ENCODE measurements at places on chromosomes 2 and 18.

- no peaks in the 10 kb centered on the region for H3K36me3 ChIP-seq
- DNase-seq, result no peak
- no peak overlapping the region for H3K27ac ChIP-seq
- H3K4me1 ChIP-seq, result peaks cover 15% of the 10 kb centered on the region
- no peak overlapping the region for H3K4me3 ChIP-seq
Observed at GRCh38 chr18:48536516-48536915, 2.3 kb upstream of the CTIF start.

- H3K36me3 ChIP-seq, result no peaks in the 10 kb centered on the region
- no peak overlapping the region for H3K27ac ChIP-seq
- DNase-seq, result no peak
- H3K27me3 ChIP-seq, result no peaks in the 10 kb centered on the region
- no peaks in the 10 kb centered on the region for H3K4me1 ChIP-seq
- H3K4me3 ChIP-seq, result no peak overlapping the region
Observed at GRCh38 chr2:133773854-133774653, 205.8 kb upstream of the NCKAP5 start.

- H3K4me1 ChIP-seq, result no peaks in the 10 kb centered on the region
- H3K27ac ChIP-seq, result no peak overlapping the region
- peaks cover 5% of the 10 kb centered on the region for H3K27me3 ChIP-seq
- H3K36me3 ChIP-seq, result no peaks in the 10 kb centered on the region
Observed at GRCh38 chr2:226581004-226581403, 218.6 kb downstream of the IRS1 start.

- DNase-seq, result no peak
- H3K27me3 ChIP-seq, result peaks cover 11% of the 10 kb centered on the region
- no peaks in the 10 kb centered on the region for H3K4me1 ChIP-seq
- no peak overlapping the region for H3K4me3 ChIP-seq
Observed at GRCh38 chr2:234608946-234609345, 112.1 kb upstream of the ARL4C start.

- H3K27me3 ChIP-seq, result peaks cover 21% of the 10 kb centered on the region
- H3K36me3 ChIP-seq, result no peaks in the 10 kb centered on the region
- no peak for DNase-seq
- H3K27ac ChIP-seq, result no peak overlapping the region
- peaks cover 10% of the 10 kb centered on the region for H3K4me1 ChIP-seq
Observed at GRCh38 chr18:10487154-10487553, 32.7 kb downstream of the APCDD1 start.

DNA sequence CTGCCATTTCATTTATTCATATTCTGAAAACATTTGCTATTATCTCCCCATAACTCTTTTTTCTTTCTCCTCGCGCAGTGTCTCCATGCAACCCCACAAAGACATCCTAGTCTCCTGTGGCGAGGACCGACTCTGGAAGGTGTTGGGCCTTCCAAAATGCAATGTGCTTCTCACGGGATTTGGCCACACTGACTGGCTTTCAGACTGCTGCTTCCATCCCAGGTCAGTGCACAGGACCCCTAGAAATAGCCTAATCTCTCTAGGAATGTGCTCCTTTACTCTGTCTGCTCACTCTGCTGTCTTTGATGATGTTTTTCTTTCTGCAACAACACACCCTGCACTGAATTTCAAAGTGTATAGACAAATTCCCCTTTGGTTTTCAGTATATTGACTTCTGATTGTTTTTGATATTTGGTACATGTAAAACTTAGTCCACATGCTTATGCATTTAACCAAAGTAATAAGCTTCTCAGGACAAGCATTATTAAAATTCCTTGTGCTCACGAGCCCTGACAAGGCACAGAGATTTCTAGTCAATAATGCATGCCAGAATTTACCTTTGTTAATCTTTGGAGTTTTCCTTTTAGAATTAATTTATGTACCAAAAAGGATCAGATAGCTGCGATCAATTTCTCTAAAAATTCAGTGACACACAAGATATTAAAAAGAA is 548.3 kb upstream of the VWC2L start:
- no peaks in the 10 kb centered on the region for H3K4me1 ChIP-seq
- H3K36me3 ChIP-seq, result no peaks in the 10 kb centered on the region
- no peaks in the 10 kb centered on the region for H3K27me3 ChIP-seq
- DNase-seq, result no peak

GRCh38 chr2:9558948-9559381 is 3.3 kb upstream of the ADAM17 start:
- H3K27me3 ChIP-seq, result no peaks in the 10 kb centered on the region
- H3K27ac ChIP-seq, result no peak overlapping the region
- H3K4me3 ChIP-seq, result no peak overlapping the region
- H3K36me3 ChIP-seq, result peaks cover 15% of the 10 kb centered on the region
- no peak for DNase-seq

DNA sequence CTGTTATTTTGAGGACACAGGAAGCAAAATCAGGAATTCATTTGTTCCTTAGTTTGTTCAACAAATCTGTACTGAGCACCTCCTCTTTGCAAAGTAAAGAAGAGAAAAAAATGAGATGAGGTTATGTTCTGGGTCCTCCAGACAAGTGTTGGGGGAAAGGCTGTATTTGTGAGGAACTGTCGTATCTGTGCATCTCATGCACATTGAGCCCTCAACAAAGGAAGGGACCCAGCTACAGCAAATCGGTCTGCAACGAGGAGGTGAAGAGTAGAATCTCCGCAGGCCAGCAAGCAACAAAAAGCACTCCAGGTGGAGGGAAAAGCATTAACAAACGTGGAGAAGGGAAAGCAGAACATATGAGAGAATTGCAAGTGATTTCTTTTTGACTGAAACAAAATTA is 143.0 kb upstream of the CYP1B1 start:
- peaks cover 15% of the 10 kb centered on the region for H3K4me1 ChIP-seq
- DNase-seq, result no peak
- no peak overlapping the region for H3K27ac ChIP-seq
- no peaks in the 10 kb centered on the region for H3K36me3 ChIP-seq
- peaks cover 16% of the 10 kb centered on the region for H3K27me3 ChIP-seq

DNA sequence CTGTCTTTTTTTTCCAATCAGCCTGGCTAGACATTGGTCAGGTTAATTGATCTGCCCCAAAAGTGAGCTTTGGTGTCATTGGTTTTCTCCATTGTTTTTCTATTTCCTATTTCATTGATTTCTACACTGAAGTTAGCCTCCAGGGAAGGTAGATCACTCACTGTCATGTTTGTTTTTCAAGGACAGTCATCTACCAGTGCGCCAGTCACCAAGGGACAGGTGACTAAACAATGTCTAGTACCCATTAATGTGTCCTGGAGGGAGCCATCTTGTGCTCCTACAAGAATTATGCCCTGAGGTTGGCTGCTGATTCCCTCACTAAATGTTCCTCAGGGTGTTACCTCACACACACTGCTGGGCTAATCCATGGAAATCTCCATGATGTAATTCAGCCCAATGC is 17.6 kb upstream of the USP40 start:
- no peak overlapping the region for H3K4me3 ChIP-seq
- no peaks in the 10 kb centered on the region for H3K36me3 ChIP-seq
- H3K27ac ChIP-seq, result no peak overlapping the region
- no peaks in the 10 kb centered on the region for H3K4me1 ChIP-seq

- H3K36me3 ChIP-seq, result no peaks in the 10 kb centered on the region
- H3K27me3 ChIP-seq, result peaks cover 43% of the 10 kb centered on the region
- no peak for DNase-seq
Observed at GRCh38 chr2:88868861-88869260, 177.4 kb downstream of the RPIA start.

DNA sequence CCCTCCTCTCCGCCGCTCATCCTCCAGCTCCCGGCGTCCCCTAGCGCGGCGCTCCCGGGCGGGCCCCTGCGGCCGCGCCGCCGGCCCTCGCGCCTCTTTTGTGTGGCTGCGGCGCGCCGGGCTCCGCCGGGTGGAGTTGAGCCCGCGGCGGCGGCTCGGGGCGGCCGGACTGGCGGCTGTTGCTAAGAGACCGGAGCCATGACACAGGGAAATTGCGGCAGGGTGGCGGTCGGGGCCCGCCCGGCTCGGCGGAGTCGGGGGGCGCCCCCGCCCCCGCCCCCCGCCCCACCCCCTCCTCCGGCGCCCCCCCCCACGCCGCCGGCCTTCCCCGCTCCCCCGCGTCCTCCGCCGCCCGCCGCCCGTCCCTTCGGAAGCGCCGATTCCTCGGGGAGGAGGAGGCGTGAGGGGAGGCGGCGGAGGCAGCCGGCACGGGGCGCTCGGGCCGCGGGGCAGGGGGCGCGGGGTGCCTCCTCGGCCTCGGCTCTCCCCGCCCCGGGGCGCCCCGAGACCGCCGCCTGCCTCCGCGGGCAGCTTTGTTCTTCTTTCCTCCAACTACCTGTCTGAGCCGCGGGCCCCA is at the start of gene TMEM200C:
TMEM200C (minus strand) TSS at position 224 of the 577 bp plus-strand sequence. CDS start 3,459 bp downstream, outside the sequence.
- peaks cover 4% of the 10 kb centered on the region for H3K4me1 ChIP-seq
- H3K4me3 ChIP-seq, result no peak within 1 kb of the TSS
- no peaks in the 10 kb centered on the region for H3K36me3 ChIP-seq
- no peak within 1 kb of the TSS for H3K27ac ChIP-seq

- no peaks in the 10 kb centered on the region for H3K27me3 ChIP-seq
- H3K4me3 ChIP-seq, result no peak overlapping the region
- H3K36me3 ChIP-seq, result no peaks in the 10 kb centered on the region
- H3K4me1 ChIP-seq, result no peaks in the 10 kb centered on the region
Observed at GRCh38 chr2:179703702-179704101, 157.7 kb downstream of the ZNF385B start.

DNA sequence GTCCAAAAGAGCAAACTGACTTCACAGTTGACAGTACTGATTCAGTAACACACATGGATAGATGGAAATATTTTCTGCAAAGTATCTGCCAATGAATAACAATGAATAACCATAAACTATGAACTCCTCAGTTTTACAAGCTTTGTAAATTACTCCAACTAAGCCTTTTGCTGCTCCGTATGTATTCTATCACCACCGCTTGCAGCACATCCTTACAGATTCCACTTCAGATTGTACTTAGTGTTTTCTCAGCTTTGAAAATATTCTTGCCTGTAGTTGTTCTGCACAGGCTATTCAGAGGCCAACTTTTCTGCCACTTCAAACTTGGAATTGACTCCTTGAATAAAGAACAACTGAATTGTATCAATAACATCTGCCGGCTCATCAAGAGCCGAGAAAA is 36.2 kb downstream of the TLK1 start:
- H3K4me1 ChIP-seq, result no peaks in the 10 kb centered on the region
- H3K27me3 ChIP-seq, result no peaks in the 10 kb centered on the region

DNA sequence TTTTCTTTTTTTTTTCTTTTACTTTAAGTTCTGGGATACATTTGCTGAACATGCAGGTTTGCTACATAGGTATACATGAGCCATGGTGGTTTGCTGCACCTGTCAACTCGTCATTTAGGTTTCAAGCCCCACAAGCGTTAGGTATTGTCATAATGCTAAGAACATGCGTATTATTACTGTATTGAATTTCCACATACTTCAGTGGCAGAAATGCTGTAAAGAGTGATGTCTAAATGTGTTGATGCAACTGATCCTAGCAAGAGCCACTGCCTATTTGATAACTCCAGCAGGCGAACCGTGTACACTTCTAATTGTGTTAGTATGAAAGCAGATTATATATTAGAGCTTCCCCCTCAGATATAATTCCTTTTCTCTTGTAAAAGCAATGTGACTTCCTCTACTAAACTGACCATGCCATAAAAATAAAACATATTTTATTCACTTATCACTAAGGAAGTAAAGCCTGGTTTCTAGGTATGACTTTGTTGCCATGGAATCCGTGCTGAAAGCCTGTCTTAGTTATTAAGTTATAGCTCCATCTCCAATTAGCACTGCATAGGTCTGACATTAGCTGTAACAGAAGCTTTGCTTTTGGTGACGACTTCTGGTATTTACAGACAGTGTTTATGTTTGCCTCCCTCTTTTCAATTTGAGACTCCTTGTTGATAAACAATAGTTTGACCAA is 280.0 kb downstream of the GALR1 start:
- no peak for DNase-seq
- H3K27me3 ChIP-seq, result no peaks in the 10 kb centered on the region
- no peak overlapping the region for H3K4me3 ChIP-seq
- no peaks in the 10 kb centered on the region for H3K36me3 ChIP-seq

GRCh38 chr2:216402751-216403150 is 9.5 kb upstream of the SMARCAL1 start:
- H3K36me3 ChIP-seq, result no peaks in the 10 kb centered on the region
- DNase-seq, result no peak
- peaks cover 27% of the 10 kb centered on the region for H3K27me3 ChIP-seq
- no peak overlapping the region for H3K4me3 ChIP-seq

GRCh38 chr2:202030691-202031090 is 3.0 kb upstream of the FZD7 start:
- no peak overlapping the region for H3K27ac ChIP-seq
- peaks cover 59% of the 10 kb centered on the region for H3K27me3 ChIP-seq
- peaks cover 17% of the 10 kb centered on the region for H3K4me1 ChIP-seq
- H3K36me3 ChIP-seq, result no peaks in the 10 kb centered on the region

DNA sequence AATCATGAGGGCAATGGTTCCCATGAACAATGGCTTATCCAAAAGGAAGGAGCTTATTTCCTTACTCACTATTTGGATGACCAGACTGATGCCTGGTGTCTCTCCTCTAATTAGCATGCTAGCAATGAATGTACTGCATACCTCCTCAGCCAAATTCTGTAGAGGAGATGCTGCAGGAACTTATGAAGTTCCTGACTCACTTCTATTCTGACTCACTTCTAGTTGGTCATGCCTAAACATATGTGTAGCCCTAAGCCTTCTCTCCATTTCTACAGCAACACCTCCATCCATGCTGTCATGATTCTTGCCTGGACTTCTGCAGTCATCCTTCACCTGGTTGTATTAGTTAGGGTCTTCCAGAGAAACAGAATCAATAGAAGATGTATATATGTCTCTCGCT is 59.9 kb upstream of the MRPS9 start:
- no peak for DNase-seq
- H3K27ac ChIP-seq, result no peak overlapping the region
- H3K4me3 ChIP-seq, result no peak overlapping the region
- H3K4me1 ChIP-seq, result peaks cover 2% of the 10 kb centered on the region

DNA sequence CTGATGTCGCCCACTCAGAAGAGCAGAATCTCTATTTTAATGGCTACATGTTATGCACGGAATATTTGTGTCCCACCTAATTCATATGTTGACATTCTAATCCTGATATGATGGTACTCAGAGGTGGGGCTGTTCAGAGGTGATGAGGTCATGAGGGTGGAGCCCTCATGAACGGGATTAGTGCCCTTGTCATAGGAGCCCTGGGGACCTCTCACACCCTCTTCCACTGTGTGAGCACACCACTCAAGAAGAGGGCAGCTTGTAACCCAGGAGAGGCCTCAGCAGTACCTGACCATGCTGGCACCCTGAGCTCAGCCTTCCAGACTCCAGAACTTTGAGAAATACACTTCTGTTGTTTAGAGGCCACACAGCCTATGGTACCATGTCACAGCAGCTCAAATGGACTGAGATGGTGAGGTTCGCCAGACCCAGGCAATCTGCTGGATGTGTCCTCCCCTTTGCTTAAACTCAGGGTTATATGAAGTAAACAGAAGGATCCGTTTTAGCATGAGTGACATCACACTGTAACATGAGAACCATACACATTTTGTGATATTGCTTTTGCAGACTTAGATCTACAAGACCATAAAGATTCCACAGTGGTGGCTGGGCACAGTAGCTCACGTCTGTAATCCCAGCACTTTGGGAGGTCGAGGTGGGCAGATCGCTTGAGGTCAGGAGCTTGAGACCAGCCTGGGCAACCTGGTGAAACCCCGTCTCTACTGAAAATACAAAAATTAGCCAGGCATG is 48.7 kb downstream of the ATOH8 start:
- DNase-seq, result no peak
- peaks cover 39% of the 10 kb centered on the region for H3K27me3 ChIP-seq

GRCh38 chr2:155145758-155146229 is 447.3 kb downstream of the KCNJ3 start:
- no peak for DNase-seq
- no peaks in the 10 kb centered on the region for H3K36me3 ChIP-seq
- no peak overlapping the region for H3K4me3 ChIP-seq
- H3K4me1 ChIP-seq, result no peaks in the 10 kb centered on the region
- H3K27me3 ChIP-seq, result no peaks in the 10 kb centered on the region

Data from activated naive CD4-positive, alpha-beta T cell treated with anti-CD3 and anti-CD28 coated beads, Interleukin-2, amount 10 ng/mL, durations not matched to agents 7 days and 5 days (primary cell).